ENCODE measurements at places on chromosomes 5 and 9.

GRCh38 chr5:59500014-59500413, 393.5 kb downstream of the PDE4D start:
- DNase-seq: peak; percentile 36

DNA sequence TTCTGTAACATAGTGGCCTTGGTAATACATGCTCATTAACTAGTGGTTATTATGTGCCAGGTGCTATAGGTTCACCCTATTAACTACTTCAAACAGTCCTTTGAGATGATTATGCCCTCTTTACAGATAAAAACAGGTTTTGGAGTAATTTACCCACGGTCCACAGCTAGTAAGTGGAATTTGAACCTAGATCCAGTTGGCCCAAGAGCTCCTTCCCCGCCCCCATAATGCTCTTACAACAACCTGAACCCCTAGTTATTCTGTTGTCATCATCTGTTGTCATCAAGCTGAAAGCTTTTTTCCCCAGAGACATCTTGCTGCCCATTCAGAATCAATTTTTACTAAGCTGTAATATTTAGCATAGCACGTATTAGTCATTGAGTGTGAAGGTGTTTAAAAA, 23.2 kb downstream of the XPA start:
- DNase-seq: no peak

- peak; percentile 42 for DNase-seq
Measured at GRCh38 chr5:118956727-118957126, 31.6 kb downstream of the DTWD2 start.

DNA sequence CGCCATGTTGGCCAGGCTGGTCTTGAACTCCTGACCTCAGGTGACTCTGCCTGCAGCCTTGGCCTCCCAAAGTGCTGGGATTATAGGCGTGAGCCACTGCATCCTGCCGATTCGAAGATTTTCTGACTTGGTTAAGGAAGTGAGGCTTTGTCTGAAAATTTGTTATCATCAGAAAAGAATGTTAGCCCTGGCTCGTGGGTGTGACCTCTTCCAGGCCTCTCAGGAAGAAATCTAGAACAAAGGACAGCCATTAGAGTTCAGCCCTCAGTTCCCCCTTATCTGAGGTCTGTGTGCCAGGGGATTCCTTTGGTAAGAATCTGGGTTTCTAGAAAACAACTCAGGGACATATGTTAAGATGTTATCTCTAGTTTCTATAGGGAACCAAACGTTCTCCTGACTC, 6.2 kb downstream of the OR2S2 start:
- no peak for DNase-seq

DNA sequence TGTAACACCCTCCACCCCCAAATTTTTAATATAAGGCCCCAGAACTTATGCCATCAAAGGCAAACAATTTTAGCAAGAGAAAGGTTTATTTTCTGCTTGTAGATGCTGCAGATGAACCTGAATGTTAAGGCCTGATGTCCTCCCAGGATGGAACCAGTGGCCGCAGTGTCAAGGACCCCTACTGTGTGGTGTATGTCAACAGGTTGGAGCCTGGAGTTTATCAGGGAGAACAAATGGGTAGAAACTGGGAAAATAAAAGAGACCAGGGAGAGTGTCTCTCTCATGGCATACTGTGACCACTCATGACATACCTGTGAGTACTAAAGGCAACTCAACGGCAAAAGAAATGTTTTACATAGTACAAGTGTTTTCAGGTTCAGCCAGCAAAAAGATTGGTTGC, 34.5 kb upstream of the LMNB1 start:
- no peak for DNase-seq

DNA sequence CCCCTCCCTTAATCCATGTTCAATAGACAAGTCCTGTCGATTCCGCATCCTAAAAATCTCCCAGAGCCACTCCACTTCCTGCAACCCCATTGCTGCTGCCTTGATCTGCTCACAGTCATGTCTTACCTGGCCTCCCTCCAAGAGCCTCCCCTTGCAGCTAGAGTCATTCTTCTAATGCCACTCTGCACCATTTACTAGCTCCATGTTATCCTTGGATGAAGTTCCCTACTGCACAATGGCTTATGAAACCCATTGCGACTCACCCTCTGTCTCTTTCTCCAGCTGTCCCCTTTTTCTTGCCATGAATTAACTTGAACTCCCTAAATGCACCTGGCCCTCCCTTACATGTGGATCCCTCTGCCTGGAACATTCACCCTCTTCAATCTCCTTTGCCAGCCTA, 39.5 kb downstream of the MEGF10 start:
- no peak for DNase-seq

DNA sequence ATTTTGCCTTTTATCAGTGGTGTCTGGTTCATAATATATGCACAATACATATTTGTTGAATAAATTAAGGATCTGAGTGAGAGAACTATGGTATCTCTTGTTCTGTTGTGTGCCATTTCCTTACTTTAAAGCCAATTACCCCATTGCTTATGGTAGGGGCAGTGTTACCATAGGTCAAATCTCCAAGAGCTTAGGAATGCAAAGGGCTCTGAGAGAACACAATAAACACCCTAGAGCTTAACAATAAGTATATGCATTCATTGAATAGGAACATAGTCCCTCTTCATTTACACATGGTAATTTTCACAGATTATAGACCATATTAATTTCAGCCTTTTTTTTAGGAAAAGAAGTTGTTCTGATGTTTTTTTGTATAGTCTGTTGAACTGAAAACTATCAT, 112.2 kb downstream of the MCTP1 start:
- no peak for DNase-seq

DNA sequence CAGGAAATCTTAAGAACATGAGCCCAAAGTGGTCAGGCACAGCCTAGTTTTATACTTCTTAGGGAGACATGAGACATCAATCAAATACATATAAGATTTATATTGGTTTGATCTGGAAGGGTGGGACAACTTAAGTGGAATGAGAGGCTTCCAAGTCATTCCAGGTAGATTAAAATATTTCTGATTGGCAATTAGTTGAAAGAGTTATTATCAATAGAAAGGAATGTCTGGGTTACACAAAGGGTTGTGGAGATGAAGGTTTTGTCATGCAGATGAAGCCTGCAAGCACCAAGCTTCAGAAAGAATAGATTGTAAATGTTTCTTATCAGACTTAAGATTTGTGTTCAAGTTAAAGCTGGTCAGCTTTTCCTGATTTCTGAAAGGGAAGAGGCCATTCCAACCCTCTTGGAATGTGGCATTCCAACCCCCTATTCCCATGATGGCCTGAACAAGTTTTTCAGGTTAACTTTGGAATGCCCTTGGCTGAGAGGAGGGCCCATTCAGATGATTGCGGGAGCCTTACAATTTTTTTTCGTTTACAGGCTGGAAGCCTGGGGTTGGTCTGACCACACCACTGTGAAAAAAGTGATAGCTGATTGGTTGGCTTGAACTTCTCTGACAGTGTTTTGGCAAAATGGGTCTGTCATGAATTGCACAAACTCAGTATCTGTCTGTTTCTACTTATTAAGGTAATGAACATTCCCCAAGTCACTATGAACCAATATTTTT, 245.6 kb upstream of the RAI14 start:
- no peak for DNase-seq

DNA sequence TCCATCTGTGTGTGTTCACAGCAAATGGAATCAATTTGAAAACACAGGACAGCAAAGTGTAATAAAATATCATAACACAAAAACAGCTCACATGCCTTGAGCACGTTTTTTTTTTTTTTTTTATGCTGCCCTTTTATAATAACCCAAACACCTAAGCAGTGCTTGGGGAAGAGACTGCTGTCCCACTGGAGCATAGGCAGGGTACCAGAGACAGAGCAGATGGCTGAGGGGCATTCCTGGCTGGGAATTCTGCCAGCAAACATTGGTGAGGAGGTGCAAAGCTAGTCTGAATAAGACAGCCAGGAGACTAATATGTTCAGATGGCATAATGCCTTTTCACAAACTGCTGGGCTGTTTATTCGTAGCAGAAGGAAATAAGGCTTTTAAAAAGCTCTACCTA, 58.1 kb upstream of the SV2C start:
- DNase-seq: peak; percentile 81

DNA sequence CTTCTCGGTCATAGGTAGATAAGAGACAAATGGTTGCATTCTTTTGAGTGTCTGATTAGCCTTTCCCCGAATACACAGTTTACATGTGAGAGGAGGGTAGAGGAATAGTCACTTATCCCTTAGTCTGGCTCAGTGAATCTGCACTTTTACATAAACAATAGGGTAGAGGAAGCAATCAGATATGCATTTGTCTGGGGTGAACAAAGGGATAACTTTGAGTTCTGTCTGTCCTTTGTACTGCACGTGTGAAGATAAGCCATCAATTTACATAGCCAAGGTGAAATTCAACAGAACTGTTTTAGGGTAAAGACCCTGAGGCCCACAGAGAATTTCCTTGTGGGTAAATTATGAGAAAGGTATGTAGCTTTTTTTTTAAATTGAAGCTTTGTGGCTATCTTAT, 10.1 kb upstream of the IGFBPL1 start:
- DNase-seq: no peak

GRCh38 chr5:138469540-138470321, 4.5 kb downstream of the EGR1 start:
- no peak for DNase-seq

- DNase-seq: no peak
Measured at GRCh38 chr5:17995997-17996396, 361.7 kb downstream of the TAF11L14 start.

DNA sequence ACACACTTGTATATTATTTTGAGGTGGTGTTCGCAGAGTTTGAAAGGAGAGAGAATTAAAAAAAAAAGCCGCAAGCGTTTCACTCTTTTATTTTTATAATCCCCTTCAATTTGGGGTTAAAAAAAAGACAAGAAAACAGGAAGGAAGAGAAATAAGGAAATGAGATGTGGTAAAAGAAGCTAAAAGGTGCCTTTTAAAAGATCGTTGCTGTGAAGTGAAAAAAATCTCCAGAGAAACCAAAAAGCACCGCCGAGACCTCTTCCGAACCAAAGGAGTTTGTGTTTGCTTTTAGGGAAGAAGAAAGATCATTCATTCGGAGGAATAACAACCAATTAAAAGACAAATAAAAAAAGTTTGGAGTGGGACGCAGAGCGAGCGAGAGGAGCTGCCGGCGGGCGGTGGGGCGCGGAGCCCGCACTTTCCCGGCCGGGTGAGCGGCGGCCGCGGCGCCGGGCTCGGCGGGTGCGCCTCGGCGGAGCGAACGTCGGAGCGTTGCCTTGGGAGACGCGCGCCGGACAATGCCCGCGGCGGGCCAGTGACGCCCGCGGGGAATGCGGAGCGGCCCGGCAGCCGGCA, 355 bp downstream of the TLE4 start:
- DNase-seq: no peak

DNA sequence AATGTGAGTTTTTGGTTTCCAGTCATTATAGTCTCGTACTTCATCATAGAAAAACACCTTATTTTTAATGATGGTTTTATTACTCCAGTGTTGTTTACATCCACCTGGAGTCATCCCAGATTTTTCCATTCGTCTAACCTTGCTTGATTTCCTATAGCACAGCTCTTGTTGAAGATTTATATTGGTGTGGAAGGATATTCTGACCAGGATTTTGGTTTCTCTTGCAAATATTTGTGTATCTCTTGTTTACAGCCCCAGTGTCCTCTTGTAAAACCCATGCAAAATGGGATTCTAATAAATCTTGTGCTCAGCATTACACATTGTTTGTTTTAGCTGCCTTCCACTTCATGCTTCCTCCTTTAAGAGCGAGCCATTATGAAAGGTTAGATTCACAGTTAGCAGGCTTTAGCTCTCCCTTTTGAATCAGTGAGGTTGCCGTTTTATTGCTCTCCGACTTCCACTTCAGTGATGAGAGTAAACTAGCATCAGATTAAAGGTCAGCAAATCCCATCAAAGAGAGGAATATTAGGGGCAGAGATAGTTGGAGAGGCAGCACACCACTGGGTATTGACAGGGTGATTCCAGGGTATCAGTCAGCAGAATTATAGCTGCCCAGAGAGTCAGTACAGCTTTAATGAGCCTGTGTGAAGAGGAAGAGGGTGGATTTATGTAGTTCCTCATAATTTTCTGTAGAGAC, 157.1 kb downstream of the PBX3 start:
- no peak for DNase-seq

- no peak for DNase-seq
Measured at GRCh38 chr5:135448071-135448739, 1.1 kb upstream of the DCANP1 start.

- no peak for DNase-seq
Measured at GRCh38 chr5:92513067-92513466, 1068.0 kb downstream of the NR2F1-AS1 start.

DNA sequence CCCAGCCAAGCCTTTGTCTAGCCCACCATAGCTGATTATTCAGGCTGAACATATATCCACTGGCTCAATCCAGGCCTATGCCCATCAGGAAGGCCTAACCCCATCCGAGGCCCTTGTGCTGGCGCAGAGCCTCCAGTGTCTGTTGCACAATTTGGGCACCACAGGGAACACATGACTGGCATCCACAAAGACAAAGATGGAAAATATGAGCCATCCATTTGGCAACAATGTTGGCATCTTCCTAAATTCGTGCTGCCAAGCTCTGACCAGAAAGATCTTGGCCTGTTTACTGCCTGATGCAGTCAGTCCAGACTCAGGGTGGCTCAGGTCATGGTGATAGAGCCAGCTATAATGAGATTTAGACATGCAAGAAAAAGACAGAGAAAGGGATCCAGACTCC, 233.8 kb downstream of the PIK3R1 start:
- DNase-seq: no peak

DNA sequence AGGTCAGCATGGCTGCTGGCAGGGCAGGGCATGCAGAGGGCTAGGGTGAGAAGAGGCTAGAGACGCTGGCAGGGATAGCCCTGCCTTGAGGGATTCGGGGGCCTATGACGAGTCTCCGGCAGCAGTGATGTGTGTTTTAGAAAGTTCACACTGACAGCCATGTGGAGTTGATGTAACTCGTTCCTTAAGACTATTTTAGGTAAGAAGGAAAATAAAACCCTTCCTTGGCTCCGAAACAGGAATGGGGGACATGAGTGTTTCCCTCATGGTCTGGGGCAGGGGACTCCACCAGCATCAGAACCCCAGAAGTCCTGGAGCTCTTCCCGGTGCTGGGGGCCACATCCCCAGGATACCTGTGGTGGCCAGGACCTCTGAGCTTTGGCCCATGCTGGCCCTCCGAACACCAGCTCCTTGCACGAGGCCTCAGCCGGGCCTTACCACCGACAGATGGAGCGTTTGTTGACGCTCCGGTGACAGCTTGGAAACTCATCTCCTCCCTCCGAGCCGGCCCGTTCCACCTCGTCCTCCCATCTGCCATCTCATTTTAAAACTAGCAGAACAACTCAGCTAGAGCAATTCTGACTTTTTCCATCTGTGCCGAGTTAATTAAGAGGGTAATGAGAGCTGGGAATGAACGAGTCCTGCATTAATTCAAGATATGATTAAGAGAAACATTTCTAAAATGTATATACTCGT, 337.7 kb downstream of the CDK5RAP2 start:
- peak; percentile 97 for DNase-seq

DNA sequence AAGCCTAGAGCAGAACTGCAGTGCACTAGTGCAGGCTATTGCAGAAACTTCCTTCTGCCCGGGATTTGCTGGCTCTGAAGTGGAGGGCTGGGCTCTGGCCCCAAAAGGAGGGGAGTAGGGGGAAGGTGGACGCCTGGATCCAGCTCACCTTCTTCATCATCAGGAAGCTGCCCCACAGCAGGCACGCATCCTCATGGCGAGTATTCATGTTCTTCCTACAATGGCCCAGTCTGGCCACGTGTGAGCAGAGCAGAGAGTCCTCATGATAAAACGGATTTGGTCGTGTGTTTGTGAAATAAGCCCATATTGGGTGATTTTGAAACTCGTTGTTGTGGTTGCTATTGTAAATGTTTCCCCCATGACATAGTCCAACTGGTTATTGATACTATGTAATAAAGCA, 8.2 kb upstream of the GLIPR2 start:
- DNase-seq: no peak

All from NCI-H1694 (cell line).